Cardiac fibroblast (primary cell): ENCODE measurements at places on chromosomes 5 and 9.

DNA sequence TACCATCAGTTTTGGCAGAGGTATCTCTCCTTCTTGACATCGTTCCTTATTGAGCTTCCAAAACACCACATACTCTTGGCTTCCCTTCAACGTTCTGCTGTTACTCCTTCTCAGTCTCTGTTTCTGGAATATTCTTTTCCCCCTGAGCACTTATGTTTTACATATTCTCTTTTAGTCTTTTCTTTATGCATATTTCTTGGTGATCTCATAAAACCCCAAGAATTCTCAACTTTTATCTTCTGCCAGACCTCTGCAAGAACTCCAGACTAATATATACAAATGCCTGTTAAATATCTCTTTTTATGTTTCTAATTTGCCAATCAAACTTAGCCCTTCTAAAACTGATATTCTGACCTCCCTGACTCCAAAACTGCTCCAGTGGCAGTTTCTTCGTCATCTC is 453.4 kb upstream of the CTNND2 start:
- no peak for DNase-seq

DNA sequence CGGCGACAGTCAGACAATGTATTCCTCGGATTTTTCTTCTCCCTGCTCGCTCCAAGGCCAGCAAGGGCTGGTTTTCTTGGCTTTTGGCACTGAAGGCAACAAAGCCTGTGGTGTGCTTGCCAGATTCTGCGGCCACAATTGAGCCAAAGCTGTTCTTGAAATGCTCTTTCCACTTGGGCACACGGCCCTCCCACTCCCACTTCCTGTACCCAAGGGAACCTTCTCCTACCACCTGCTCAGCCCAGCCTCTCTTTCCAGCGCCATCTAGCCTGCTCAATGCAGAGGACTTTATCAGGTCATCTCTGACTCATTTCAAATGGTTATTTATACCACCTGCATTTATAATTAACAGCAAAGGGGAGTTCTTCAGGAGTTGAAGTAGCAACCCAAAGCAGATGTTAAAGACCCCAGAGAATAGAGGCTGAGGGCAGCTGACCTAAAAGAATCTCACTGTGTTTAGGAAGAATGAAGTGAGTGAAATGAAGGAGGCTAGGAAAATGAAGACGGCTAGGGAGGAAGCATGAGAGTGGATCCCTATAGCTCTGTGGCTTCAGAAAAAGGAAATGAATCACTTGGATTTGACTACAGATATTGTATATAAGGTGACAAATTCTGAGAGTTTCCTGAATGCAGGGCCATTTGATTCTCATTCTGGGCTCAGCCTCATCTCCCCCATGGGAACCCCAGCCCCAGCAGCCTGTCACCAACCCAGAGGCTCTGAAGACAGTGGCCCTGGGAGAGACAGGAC is 439.0 kb downstream of the ENC1 start:
- peak; percentile 23 for DNase-seq

DNA sequence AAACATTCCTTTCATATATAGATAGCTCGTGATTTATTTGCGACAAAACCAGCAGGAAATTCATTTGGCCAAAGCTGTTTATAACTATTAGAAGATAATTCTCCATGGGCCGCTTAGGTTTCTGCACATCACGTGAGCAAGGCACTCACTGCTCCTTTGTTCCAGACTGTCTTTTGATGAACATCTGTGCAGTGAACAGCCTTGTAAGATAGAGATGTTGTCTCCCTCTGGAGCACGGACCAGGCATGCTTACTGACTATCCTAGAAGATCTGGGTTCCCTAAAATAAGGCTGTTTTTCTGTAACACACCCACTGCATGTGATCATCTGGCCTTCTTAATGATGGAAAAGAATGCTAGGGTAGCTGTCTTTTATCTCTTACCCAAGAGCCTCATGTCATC is 30.9 kb downstream of the YIPF5 start:
- peak; percentile 53 for DNase-seq

DNA sequence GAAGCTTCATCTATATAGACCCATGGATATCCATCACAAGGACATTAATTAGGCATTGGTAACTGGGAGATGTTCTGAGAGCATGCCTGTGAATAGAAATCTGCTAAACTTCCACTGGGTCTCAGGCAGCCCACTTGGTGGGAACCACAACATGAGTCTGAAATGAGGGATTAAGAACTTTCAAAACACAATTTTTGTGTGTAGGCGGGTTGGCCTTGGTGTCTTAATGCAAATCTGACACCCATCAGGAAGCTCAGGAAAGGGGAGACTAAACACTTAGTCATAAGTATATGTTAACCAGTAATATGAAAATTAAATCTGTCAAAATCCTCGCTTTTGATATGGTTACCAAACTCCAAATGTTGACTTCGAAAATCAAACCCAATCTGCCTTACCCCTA is 113.2 kb downstream of the FANCC start:
- DNase-seq: no peak

DNA sequence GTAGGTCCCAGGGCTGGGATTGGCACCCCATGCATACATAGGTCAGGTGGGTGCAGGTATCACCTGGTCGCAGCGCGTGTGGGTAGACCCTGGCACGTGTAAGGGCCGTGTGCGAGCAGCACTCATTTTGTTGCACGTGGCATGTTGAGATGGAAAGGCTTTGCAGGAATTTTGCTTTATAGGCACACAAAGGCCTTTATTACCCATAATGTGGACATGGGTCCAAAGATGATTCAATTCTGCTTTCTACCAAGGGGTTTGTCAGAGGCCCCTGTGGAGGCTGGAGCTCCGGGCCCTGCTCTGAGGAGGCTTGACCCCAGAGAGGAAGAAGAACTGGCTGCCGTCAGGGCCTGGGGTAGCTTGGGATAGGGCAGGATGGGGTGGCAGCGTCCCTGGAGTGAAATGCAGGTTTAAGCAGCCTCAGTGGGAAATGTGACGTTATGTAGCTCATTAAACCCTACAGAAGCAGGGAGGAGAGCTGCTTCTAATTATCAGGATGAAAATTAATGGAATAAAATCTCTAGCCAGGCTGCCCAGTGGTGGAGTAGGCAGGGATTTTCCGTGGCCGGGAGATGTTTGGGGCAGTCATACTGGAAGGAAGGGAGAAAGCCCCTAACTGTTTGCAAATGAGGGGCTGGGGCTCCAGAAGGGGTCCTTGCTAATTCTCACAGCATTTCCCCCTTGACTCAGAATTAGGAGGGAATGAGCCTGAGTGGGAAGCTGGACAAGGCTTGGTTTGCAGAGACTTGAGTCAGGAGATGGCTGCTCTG is 103.3 kb upstream of the PITX1 start:
- no peak for DNase-seq

DNA sequence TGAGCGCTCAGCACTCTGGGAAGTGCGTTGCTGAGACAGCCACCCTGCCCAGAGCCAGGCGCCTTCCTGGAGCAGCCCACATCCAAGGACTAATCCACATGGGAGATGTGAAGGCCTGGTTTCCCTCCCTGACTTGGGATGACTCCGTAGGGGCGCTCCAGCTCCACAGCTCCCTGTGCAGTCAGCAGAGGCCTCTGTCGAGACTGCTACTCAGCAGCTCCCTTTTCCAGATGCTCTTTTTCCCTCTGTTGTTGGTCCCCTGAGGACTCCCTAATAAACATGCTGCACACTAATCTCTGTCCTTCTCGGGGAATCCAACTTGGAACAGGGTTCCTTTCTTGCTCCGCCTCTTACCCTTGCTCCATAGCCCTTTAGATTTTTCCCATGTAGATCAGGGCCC is 237.3 kb downstream of the ZSWIM6 start:
- peak; percentile 26 for DNase-seq

DNA sequence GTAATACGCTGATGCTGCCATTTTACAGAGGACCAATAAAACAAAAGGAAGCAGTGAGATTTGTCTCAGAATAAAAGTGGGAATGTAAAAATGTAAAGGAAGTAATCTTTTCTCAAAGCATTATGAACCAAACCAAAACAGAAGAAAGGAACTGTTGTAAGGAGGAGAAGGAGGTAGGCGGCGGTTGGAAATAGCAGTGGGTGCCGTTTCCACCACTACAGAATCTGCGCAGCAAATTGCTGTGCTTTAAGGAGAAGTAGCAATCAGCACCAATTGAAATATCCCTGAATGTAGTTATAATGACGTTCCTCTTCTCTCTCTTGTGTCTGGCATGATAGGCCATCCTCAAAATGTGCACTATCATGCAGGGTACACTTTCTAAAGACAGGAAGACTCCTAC is 455.1 kb upstream of the TLE4 start:
- no peak for DNase-seq

DNA sequence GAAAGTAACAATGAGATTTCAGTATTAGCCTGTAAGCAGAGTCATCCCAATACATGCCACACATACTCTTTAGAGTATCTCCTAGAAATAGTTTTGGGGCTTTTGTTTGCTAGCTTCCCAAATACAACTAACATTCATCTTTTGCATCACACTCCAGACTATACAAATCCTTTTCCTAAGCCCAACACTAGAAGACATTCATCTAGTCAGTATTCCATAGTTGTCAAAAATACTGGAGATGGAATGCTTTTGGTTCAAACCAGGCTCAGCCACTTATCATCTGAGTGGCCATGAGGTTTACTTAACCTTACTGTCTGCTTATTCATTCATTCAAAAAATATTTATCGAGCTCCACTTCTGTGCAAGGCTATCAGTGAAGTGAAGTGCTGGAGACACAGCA is 205.1 kb upstream of the SGCD start:
- no peak for DNase-seq

DNA sequence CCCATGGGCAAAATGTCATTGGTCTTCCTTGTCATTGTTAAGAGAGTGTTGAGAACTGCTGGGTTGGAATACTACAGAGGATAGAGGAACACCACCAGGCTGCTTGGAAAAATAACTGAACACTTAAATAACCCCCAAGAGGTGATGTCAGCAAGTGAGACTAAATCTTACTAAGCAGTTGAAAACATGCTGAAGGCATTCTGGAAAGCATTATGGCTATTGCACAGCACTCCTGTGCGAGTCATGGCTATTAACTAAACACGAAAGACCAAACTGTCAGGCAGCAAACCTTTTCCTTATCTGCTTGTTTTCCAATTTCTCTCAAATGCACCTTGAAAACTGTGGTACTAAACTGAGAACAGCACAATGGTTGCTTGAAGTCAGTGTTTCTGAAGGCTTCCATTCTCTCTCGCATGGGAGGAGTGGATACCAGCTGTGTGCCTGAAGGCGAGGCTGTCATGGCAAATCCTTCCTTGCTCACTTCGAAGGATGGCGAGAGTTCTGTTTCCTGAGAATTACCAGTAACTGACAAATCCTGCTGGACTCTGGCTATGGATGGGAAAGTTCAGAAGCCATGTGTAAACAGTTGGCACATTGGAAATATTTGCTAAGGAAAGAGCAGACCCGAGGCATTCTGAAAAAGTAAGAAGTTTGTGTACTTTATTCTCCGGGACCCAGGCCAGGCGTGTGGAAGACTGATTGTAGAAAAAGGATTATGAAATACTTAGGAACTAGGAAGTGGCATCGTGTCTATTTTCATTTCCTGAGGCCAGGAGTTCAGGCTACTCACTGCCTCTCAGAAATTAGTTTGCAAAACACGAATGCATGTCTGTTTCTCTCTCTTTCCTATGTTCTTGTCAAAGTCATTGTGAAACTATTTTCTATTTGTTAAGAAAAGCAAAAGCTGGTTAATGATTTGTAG is 182.1 kb downstream of the DMRT2 start:
- DNase-seq: peak; percentile 80

DNA sequence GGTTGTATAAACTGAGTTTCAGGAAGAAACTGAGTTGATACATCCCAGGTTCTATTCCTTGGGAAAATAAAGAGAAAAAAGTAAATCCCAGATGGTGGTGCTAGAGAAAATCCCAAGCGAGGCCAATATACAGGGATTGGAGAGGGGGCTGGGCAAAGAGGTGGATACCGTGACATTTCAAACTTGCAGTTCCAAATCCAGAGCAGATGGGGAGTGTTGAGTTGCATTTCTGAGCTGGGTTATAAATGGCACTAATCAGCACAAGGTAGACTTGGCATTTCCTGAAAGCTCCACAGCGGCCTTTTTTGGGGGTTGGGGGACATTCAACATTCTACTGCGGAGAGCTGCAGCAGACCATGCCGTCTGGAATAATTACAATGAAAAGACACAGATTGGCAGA is 224.4 kb downstream of the NXNL2 start:
- no peak for DNase-seq

DNA sequence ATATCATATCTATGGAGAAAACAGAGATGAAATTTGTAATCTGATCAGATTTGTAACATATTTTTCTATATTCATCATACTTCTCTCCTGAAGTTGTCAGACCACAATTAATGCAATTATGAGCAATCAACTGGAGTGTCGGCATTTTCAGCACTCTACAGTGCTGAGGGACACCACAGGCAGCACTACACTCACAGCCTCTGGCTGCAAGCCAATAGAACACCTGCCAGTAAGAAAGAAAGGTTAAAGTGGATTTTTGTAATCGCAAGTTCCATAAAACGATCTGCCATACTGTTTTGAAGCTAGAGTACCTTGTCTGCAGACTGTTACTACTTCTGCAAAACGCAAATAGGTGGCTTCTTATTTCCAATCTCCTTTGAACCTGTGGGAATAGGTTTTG is 147.6 kb downstream of the ADAMTS6 start:
- DNase-seq: no peak

DNA sequence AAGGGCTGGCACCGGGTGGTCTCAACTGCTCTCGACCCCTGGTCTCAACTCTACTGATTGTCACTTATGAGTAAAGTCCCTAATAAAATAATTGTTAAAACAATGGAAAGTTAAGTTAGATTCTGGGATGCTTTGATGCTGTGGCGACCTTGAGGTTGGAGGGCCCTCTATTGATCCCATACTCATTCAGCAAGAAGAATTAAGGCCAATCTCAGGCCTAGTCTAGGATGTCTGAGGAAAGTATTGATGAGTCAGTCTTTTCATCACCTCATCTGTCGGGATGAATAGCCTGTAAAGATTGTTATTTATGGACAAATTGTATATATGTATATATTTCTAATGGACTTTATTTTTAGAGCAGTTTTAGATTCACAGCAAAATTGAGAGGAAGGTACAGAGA is 50.8 kb downstream of the WDR36 start:
- DNase-seq: peak; percentile 52

DNA sequence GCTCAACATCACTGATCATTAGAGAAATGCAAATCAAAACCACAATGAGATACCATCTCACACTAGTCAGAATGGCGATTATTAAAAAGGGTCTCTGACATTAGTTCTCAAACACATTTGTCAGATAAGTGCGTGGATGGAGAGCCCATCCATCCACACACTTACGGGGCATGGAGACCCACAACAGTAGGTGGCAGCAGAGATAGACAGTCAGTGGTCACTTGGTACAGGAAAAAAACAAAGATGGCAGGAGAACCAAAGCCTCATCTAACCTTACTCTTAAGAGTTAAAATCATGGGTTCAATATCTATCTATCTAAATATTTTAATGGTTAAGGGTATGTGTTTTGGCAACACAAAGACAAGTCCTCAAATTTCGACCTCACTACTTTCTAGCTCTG is 1378.7 kb upstream of the C9orf72 start:
- peak; percentile 14 for DNase-seq

- DNase-seq: no peak
Measured at GRCh38 chr5:1971944-1972343, 89.2 kb upstream of the IRX4 start.
